Fibroblast of skin of right quadriceps (primary cell): ENCODE measurements at places on chromosomes 3 and 15.
A peak's percentile ranks its signal among the peaks of the same experiment; 100 is the strongest.

DNA sequence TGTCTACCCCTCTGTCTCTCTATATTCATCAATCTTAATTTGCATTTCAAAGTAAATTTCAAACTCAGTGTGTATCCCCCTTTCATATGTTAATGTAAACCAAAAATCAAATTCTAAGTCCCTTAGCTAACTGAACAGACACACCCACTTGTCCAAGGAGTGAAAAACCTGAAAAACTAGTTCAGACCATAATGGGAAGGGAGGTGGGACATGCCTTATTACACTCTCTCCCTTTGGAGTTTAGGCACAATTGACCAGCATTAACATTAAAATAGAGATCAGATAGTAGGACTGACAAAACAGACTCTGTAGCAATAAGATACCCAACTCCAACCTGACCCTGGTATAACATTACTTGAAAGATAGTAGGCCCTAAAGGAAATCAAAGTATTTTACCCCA lies 247.7 kb upstream of the GADL1 start:
- DNase-seq: no peak

DNA sequence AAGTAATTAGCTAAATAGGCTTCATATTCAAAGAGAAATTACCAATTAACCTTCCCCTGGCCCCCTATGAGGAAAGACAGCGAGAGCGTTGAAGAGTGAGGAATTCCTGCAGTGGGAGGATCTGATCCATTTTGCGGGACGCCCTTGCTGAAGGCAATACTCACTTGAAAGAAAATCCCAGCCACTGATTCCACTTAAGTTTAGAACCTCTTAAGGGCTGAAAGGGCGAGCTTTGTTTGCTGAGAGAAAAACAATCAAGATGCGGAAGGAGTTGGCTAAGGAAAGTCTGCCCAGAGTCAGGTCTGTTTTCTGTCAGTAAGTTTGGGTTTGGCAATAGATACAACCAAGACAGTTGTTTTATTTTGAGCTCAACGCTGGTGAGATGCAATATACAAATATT lies 102.8 kb upstream of the GBE1 start:
- no peak for DNase-seq

DNA sequence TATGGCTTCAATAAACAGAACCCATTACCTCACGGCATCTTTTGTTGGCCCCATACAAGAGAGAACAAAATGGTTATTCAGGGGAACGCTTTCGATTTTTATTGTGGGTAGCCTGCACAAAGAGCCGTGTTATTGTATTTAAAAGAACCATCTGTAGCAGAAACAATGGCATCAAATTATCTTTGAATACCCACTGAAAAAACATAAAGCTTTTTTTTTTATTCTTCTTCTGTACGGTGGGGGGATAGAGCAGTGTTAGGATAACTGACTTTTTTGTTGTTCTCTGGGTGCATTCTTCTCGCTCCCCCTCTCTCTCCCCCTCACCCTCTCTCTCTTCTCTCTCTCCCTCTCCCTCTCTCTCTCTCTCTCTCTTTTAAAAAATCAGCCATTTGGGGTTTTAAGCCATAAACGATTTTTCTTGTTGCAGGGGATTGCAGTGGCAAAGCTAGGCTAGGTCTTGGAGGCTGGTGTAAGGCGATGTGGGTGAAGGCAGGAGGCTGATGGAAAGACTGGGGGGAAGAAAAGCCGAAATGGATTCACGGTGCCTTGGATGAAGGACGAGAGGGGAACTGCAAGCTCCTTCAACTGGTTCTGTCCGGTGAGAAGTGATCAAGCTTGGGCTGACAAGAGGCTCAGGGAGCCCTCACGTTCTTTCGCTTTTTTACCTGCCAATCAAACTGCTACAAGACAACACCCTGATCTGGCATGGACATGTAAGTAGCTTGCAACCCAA lies 12.4 kb upstream of the SOX2 start:
- DNase-seq: no peak

DNA sequence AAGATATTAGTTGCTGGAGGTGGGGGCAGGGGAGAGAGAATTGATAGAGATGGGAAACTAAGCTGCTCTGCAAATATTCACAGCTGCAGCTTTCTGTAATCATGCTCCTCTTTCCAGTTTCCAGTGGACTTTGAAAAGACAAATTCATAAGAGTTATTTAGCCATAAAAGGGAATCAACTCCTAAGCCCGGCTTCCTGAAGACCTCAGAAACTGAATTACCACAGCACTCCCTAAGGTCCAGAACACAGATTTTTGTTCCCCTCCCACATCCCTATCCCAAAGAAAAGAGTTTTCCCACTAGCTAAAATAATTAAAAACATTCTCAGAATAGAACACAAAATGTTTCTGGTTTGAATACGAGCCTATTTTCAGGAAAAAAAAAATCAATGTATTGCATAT lies 871.8 kb upstream of the NR2F2 start:
- DNase-seq: peak; percentile 36

GRCh38 chr15:21270474-21270873 lies 169.8 kb downstream of the POTEB3 start:
- no peak for DNase-seq

GRCh38 chr15:69597061-69597592 lies 144.5 kb downstream of the RPLP1 start:
- DNase-seq: no peak

- no peak for DNase-seq
Measured at GRCh38 chr3:132654190-132654589, 5.4 kb downstream of the ACAD11 start.

DNA sequence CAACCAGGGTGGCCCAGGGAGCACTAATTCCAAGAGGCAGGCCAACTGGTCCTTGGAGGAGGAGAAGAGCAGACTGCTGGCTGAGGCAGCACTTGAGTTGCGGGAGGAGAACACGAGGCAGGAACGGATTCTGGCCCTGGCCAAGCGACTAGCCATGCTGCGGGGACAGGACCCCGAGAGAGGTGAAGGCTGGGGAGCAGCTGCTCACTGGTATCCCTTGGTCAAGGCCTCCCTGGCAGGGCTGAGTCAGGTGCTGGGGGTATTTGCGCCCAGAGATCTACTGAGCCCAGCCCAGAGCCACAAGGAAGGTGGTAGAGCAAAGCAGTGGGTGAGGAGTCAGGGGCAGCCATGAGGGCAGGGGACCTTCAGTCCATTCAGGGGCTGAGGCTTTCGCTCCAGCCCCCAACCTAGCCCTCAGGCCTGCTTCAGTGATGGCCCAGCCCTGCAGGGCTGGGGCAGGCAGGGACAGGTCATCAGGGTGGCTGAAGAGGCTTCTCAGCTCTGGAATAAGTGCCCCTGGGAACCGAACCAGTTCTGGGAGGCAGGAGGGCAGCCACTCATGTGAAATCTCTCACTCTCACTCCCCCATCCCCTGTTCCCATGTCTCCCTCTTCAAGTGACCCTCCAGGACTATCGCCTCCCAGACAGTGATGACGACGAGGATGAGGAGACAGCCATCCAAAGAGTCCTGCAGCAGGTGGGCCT lies 5.6 kb upstream of the DNAJC17 start:
- no peak for DNase-seq

GRCh38 chr3:37103103-37103808 lies 71.1 kb downstream of the LRRFIP2 start:
- DNase-seq: no peak

GRCh38 chr15:83278191-83278590 lies 6.3 kb downstream of the BNC1 start:
- DNase-seq: peak; percentile 76

DNA sequence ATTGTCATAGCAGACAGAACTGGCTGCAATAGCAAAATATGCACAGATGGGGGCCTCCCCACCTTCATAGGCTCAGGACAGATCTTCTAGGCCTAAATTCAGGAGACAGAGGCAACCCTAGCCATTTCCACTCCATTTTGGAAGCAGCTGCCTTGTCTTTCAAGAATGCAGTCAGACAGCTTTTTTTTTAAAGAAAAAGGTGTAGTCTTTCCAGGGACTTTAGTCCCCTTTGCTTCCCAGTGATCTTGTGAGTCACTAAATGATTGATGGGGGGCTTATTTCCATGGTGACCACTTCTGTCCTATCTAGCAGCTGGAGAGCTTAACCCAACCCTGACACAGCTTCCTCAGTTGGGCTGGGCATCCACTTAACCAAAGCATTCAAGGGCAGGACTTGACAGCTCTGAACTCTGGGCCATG lies 165.9 kb downstream of the TPRG1 start:
- no peak for DNase-seq

DNA sequence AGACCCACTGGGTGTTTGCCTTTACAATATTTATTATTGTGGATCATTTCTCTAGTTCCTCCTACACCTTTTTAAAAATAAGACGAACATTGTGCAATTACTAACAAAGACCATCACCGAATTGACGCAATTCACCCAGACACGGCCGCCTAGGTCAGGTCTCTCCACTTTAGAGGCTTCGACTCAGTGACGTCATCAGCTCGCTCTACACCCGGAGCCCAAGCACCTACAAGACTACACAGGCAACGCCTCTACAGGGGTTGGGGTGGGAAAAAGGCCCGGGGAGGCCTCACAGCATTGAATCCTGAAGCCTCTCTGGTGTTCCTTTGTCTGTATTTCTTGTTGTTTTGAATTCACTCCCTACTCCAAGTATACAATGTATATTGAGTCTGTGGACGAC lies 16.6 kb downstream of the ZIC4 start:
- no peak for DNase-seq

DNA sequence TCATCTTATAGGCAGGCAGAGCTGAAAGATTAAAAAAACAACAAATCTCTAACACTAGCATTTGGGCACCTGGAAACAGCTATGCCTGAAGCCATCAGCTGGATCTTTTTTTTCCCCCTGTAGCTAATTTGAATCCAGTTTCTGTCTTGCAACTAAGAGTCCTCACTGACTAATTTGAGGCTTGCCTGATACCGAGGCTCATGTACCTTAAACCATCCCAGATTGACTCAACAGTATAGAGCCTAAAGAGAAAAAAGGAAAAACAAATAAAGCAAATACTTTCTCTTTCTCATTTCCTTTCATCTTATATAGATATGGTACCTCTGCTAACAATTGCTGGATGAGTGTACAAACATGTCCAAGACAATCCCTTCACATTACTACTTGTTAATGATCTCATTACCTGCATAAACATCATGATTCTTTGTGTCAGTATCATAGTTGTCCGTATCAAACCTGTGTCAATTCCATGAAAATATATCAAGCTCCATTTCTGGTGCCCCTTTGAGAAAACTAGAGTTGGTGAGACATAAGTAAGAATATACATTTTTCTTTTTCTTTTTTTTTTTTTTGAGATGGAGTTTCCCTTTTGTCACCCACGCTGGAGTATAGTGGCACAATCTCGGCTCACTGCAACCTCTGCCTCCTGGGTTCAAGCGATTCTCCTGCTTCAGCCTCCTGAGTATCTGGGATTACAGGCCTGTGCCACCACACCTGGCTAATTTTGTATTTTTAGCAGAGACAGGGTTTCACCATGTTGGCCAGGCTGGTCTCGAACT lies 43.1 kb downstream of the BHLHE40 start:
- DNase-seq: no peak

- DNase-seq: no peak
Measured at GRCh38 chr3:141440942-141441341, 45.9 kb upstream of the RASA2 start.

DNA sequence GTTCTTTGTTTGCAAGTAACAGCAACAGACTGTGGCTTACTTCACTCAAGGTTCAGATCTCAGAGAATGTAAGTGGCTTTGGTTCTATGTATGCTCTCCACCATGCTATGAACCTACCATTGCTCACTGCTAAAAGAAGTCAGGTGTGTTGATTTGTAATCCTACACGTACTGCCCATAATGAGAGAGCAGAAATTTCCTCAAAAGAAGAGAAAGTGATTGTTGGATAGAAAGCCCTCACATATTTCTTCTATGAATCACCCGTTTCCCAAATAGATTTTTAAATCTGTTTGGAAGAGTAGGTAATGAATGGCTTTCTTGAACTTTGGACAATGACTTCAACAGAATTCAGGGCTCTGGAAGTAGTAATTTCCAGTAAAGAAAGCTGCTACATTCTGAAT lies 565.4 kb downstream of the ROBO2 start:
- DNase-seq: peak; percentile 18

DNA sequence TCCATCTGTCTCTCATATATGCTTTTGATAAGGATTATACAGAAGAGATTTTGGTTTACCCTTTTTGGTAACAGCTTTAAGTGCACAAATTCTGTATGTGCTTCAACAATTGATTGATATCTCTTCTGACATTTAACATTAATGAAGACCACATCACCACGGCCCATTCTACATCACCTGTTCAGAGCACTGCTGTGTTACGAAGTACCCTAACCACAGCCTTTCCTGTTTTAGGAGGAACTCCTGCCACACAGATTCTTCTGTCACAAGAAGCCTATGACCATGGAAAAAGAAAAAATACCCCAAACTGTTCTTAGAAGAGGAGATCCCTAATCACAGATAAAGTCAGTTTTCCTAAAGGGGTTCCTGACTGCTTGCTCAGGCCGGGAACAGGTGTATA lies 170.1 kb downstream of the NSUN3 start:
- DNase-seq: no peak

DNA sequence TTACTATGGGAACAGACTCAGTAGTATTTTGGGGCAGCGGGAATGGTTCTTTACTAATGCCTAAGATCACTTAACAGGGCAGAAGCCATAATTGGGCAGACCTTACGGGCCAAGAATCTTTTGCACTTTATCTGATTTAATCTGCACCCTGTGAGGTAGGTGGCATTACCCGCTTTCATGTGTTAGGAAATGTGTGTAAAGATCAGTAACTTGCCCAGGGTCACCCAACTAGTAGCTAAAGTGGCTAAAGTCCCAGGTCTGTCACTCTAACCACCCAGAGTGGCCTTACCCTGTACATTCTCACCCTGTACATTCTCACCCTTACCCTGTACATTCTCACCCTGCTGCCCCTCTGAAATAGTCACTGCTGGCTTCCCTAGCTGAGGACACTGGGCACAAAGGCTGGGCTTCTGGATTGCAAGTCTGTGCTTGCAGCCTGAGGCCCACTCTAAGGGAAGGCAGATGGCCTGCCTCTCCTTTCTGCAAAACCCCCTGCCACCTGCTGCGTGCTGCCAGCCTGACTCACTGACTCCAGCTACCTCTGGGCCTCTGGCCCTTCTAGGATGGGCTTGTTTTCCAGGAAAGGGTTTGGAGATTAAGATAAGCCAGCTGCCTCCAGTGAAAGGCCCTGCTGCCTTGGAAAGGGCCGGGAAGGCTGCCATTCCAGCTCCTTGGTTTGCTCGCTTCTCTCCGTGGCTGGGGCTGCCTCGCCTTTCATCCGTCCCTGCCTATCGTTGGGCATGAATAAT lies 37.5 kb upstream of the MYZAP start:
- no peak for DNase-seq

DNA sequence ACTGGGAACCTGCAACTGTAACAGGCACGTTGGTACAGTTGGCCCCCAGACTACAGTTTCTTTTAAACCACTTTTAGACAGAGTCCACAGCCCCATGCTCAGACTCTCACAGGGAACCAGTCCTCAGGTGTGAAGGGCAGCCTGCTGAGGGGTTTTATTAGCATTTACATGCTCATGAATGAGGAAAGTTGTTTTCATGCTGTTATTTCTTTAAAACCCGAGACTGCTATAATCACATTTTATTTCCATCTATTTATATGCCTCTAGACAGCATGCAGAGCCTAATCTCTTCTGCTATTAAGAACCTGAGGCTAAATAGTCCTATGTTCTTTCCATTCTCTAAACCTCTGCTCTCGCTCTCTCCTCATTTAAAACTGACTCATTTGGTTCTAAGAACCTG lies 26.3 kb upstream of the FSIP1 start:
- DNase-seq: no peak
